ENCODE measurements at places on chromosomes 2 and 18.

DNA sequence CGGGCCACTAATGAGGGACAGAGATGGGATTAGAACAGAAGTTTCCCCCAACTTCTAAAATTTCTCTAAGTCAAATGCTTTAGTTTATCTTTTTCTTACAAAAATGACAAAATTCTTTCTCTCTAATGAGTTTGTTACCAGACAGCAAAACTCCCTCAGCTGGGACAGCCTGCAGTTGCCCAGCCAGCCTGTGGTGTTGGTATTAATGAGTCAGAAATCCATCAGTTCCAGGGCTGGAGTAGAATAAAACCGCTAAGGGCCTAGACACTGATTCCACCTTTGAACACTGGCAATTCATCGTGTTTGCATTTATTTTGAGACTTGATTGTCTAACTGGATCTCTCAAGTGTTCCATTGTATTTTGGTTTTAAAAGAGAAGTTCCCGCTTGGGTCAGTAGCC lies 38.3 kb upstream of the SMAD2 start:
- DNase-seq: no peak
- H3K27ac ChIP-seq: no peak overlapping the region
- H3K36me3 ChIP-seq: no peaks in the 10 kb centered on the region
- H3K4me3 ChIP-seq: no peak overlapping the region
- H3K4me1 ChIP-seq: no peaks in the 10 kb centered on the region

- H3K27me3 ChIP-seq: no peaks in the 10 kb centered on the region
- H3K4me3 ChIP-seq: no peak overlapping the region
- H3K36me3 ChIP-seq: no peaks in the 10 kb centered on the region
These were observed 168.7 kb upstream of the FN1 start for GRCh38 chr2:215604606-215605005.

DNA sequence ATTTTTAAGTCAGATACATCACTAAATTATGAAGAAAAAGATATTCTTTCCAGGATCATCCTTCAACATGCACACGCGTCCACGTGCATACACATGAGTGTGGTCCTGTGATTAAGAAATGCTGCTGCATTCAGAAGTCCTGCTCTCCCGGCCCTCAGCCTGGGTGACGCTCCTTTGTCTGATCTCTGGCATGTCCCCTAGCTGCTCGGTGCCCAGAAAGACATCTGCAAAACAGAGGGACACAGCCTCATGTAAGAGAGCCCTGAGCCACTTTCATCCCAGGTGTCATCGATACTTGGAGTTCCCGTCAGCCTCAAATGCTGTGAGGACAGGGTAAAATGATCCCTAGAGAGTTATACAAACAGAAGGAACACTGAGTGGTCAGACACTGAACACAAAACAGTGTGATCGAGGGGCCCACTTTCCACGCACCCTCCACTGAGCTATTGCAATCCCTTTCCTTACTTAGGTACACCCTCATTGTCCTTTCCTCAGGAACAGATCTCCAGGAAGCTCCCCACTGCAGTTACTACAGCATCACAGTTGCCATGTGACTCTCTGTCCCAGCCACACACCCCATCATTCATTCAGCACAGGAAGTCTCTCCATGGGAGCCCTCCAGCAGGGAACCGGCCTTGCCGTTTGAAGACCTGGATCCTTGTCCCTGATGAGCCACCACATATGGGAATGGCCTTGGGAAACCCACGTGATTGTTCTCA lies 32.1 kb downstream of the CRACDL start:
- H3K27ac ChIP-seq: no peak overlapping the region
- H3K4me1 ChIP-seq: no peaks in the 10 kb centered on the region
- H3K4me3 ChIP-seq: no peak overlapping the region
- no peak for DNase-seq
- H3K27me3 ChIP-seq: no peaks in the 10 kb centered on the region

DNA sequence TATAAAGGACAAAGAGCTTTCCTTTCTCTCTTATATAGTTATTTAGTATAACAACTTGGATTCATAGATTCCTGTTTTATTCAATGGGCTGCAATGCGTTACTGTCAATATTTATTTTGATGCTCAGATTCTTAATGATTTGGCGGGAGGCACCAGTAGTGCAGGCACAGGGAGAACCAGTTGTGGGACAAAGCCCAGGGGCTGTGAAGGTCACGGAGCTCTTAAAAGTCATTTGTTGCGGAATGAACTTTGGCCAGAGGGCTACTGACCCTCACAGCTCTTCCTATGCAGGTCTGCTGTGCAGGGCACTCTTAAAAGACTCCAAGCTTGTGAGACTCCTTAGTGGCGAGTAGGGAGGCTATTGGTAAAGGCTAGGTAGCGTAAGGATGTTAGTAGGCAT lies 34.0 kb downstream of the BCL2L11 start:
- no peaks in the 10 kb centered on the region for H3K36me3 ChIP-seq
- H3K4me3 ChIP-seq: no peak overlapping the region
- no peaks in the 10 kb centered on the region for H3K27me3 ChIP-seq
- no peak for DNase-seq
- no peak overlapping the region for H3K27ac ChIP-seq

DNA sequence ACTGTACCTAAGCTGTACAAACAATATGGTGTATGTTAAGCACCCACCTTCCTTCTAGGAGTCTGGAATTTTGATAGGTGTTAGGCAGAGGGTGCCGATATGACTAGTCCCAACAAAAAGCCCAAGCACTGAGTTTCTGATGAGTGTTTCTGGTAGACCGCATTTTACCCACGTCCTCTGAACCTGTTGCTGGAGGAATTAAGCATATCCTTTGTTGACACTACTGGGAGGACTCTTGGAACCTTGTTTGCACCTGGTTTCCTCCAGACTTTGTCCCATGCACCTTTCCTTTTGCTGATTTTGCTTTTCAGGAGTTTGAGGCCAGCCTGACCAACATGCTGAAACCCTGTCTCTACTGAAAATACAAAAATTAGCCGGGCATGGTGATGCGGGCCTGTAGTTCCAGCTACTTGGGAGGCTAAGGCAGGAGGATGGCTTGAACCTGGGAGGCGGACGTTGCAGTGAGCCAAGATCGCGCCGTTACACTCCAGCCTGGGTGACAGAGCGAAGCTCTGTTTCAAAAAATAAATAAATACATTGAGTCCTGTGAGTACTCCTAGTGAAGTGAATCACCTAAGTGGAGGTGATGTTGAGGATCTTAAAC lies 11.4 kb upstream of the SPAST start:
- no peak overlapping the region for H3K27ac ChIP-seq
- no peaks in the 10 kb centered on the region for H3K4me1 ChIP-seq
- H3K36me3 ChIP-seq: no peaks in the 10 kb centered on the region
- no peak for DNase-seq
- H3K4me3 ChIP-seq: no peak overlapping the region
- H3K27me3 ChIP-seq: no peaks in the 10 kb centered on the region
